ENCODE measurements at places on chromosomes 11 and 22. TPM values are rescaled to one million over a fixed set of nuclear protein-coding genes. Genes with fewer than 3 reads are reported as not detected.

TSPAN32 gene
- total RNA-seq = 1.2 TPM

MS4A10 gene
- total RNA-seq = not detected

MOGAT2 gene
- 9.6 TPM for total RNA-seq

OR10A2 gene
- total RNA-seq = not detected

PITPNM1 gene
- 7.5 TPM for total RNA-seq

ADSL gene
- total RNA-seq = 56.6 TPM

CERK gene
- 21.7 TPM for total RNA-seq

TIGD3 gene
- 0.20 TPM for total RNA-seq

DBX1 gene
- total RNA-seq = not detected

PRG3 gene
- total RNA-seq = 2.9 TPM

OR8J1 gene
- not detected for total RNA-seq

DNA sequence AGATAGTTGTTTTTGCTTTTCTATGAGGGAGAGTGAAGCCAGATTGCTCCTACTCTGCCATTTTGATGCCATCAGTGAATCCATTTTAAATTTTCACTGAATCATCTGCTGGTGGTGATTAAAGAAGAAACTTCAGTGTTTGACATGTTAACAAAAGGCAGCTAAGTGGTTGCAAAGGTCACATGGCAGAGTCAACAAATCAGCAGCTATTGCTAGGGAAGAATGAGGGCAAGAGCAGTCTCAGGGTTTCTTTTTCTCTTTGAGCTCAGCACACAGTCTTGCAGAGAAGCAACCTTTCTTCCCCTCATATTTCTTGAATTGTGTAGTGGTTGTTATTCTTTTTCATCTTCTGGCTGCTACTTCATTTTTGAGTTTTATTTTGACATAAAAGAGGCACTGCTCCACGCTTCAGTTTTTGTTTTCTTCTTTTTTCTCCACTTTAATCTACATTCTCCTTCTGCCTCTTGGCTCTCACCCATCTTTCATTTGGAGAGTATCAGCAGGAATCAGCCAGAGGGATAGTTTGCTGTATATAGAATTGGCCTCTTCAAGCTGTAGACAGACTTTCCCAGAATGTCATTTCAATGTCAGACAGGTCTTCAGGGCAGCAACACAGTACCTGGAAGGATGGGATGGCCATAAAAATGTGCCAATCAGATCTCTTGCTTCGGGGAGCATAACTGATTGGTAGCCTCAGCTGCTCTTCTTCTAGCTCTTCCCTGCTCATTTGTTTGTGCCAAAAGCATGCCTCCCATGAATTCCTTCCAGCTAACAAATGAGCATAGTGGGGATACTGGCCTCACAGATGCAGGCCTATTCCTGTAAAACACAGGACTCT is 153.9 kb downstream of the TRPC6 start:
- no peak for DNase-seq

- no peak for DNase-seq
These were observed 9.7 kb downstream of the CLMP start for GRCh38 chr11:123185326-123185725.

DNA sequence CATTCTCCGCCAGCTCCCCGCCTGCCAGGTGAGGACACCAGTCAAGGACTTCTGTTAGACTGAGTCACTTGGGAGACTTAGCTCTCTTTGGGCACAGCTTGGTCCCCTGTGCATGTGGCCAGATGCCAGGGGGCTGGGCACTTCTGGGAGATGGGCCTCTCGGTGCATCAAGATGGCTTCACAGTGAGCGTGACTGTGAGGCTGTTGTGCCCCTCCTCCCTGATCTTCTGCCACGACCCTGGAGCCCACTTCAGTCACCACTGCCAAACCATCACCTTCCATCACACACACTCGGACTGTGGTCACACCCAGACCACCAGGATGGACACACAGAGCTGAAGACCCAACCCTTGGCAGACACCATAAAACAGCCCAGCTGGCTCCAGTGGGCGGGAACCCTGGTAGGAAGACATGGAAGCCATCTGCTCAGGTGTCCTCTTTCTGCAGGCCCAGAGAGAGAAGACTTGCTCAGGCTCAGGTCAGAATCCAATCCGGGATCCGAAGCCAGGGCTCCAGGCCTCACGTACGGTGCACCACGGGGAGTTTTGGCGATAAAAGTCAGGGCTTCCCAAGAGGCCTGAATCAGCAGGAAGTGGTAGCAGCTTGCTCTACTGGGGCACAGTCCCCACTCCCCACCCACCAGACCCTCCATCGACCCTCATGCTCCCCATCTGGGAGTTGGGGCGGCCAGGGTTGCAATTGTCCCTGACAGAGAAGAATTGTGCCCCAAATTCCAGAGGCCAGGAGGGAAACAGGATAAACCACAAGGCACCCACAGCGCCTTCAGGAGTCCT is 29.8 kb upstream of the CD5 start:
- DNase-seq = no peak

DNA sequence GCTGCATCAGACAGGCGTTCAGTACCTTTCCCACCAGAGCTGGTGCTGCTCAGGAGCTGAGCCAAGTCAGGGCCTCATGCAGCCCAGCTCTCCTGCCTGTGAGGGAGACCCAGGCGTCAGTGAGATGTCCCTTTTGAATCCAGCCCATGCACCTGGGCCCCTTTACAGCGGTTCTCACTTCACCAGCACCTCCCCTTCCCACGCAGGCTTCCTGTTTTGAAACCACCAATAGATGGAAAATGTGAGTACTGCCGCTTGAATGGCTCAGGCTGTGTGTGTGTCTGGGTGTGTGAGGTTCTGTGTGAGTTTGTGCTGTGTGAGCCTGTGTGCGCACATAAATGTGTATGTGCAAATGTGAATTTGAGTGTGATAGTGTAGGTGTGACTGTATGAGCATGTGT is 88.4 kb downstream of the UBASH3B start:
- no peak for DNase-seq

DNA sequence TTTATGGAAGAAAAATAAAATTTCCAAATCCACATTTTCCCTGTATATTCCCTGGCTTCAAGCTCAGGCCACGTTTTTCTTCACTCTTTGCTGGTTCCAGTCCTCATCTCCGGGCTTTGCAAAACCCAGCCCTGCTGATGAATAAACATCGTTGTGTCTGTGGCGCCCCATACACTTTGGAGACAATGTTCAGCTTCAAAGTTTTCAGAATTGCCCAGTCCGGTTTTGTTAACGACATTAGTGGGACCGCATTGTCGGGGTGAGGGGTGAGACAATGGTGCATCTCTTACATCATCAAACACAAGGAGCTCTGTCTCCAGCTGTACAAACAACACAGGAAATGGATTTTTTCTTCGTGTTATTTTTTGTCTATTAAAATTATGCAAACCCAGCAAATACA is 53.4 kb upstream of the HTATIP2 start:
- DNase-seq = no peak

DNA sequence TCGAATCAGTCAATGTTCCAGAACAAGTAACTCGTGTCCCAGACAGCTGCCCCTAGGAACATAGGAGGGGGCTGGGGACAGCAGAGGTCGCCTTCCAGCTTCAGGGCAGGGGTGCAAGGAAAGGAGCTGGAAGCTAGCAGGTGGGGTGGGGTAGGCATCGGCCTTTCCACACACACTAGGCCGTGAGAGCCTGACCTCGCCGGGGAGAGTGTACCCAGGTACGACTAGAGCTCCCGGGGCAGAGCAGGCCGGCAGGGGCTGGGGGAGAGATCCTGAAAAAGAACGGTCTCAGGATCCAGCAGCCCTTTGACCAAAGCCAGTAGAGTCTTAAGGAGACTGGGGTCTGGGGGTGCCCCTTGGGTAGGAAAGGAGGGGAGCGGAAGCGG is 1127.5 kb downstream of the BRD1 start:
- DNase-seq = no peak

GRCh38 chr11:70328556-70328955 is 58.1 kb downstream of the PPFIA1 start:
- DNase-seq = no peak

DNA sequence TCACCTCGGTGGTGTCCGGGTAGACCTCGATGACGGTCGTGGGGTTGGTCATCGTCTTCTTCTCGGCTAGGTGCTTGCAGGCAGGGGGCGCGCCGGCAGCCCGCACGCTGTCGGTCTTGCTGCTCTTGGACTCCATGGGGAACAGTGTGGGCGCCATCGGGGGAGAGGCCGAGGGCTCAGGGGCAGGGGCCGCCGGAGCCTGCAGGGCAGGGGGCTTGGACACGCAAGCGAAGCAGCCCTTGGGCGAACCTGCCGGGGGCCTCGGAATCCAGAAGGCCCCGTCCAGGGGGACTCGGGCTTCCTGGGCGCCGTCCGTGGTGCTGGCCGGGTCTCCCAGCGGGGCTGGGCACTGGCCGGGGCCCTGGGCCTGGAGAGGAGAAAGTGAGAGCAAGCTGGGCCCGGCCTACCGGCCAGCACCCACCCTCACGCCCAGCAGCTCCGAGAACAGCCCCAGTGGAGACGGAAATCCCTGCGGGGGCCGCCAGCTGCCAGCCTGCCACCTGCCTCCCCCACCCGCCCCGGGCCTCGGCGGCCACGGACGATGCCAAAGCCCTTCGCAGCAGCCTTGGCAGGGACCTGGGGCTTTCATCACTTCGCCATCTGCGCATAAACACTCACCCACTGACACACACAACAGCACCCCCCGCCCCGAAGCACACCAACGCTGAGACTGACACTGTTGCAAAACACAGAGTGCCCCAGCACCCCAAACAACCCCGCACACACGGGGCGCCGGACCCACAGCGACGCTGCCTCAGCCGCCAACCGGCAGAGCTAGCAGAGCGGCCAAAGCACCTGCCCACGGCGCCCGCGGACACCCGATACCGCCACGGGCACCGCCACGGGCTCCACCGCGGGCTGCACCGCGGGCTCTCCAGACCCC is 2.4 kb downstream of the IFITM10 start:
- no peak for DNase-seq

DNA sequence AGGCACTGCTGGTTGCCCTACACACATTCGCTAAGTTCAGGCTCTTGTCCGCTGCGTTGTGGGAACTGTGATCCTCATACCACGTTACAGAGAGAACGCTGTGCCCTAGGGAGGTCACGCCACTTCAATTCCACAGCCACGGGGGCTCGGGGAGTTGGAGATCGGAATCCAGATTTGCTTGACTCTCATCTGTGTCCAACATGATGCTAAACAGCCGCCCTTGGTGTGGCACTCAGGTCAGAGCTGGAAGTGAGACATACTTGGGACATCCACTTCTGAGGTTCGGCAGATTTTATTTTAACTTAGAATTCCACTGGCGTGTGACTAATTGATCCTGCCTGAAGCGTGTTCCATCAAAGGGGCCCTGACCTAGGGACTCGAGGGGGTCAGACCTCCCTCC is 41.7 kb downstream of the RIBC2 start:
- DNase-seq = no peak

DNA sequence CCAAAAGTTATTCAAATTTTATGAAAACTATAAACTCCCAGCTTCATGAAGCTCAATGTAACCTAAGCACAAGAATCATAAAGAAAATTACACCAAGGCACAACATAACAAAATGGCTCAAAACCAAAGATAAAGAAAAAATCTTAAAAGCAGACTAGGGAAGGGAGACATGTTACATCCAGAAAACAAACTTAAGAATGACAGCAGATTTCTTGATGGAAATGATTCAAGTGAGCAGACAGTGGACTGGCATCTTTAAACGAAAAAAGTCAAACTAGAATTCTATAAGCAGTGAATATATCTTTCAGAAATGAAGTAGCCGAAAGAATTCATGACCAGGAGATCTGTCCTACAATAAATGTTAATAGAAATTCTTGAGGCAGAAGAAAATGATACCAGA is 75.6 kb downstream of the SHANK2 start:
- DNase-seq = no peak

DNA sequence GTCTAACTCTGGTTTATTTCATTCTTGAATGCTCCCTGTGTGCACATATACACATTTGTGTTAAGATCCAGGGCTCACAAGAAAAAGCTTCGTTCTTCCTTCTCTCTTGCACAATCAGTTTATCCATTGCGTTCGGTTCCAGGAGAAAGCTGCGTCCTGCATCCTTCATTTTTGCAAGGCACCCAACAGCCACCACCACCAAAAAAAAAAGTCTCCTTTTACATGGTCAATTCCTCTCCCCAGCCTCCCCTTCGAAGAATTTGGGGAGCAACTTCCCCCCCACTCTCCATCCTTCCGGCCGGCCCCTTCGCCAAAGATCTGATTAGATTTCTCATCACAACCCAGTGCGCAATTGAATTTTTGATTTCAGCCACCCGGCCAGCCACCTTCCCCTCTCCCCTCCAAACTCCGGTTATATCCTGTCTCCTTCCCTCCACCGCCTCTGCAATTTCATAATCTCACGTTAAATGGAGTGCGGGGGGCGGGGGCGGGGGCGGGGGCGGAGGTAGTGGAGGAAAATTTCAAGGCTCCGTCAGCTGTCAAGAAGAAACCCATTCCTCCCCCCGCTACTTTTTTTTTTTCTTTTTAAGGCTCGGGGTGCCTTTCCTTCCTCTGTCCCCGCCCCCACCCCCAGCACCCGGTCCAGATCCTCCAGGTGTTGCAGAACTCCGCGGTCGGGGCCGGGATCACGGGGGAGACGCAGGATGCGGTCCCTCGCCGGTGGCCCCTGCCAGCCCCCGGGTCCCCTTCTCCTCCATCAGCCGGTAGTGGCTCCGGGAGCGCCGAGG is 1166.5 kb downstream of the LRRC4C start:
- DNase-seq = no peak

- no peak for DNase-seq
These were observed 24.8 kb downstream of the FAM118A start for GRCh38 chr22:45334528-45334927.

DNA sequence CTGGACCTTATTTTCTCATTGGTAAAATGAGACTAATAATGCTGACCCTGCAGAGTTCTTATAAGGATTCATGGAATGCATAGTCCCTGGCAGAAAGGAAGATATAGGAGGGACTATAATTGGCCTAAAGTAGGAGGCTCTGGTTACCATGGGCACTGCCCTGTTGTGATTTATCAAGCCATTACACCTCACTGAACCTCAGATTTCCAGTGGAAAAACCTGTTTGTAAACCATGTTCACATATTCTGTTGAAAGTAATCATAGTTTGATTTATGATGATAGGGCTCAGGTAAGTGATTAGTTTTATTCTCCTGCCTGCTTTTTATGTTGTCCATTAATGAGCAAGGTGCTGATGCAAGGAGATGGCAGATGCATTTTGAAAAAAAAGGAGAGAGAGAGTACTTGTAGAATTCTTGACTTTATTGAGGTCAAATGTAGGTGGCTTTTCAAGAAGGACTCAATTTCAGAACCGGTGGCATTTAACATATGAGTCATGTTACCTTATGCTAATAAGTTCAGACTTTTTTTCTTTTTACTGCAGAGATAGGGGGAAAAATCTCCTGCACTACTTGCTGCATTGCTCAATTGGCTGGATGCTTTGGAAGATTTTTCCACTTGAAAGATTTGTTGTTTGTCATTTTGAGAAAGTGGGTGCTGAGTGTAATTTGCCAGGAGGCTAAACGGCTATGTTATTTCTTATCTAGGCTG is 14.6 kb downstream of the NF2 start:
- DNase-seq = peak; percentile 43

- no peak for DNase-seq
These were observed 15.3 kb upstream of the MAML2 start for GRCh38 chr11:96358321-96358720.

GRCh38 chr11:83363312-83363711 is 77.1 kb upstream of the CCDC90B start:
- no peak for DNase-seq

Data from skin of body (tissue), 3 donors.